ENCODE measurements at places on chromosomes 6 and 20. TPM values are rescaled to one million over a fixed set of nuclear protein-coding genes. Genes with fewer than 3 reads are reported as not detected.
A peak's percentile ranks its signal among the peaks of the same experiment; 100 is the strongest.

SIRPB1 gene
- 0.63 TPM for polyA plus RNA-seq

GRCh38 chr6:136102991-136103688 is 147.0 kb downstream of the MTFR2 start:
- no peak for DNase-seq

DNA sequence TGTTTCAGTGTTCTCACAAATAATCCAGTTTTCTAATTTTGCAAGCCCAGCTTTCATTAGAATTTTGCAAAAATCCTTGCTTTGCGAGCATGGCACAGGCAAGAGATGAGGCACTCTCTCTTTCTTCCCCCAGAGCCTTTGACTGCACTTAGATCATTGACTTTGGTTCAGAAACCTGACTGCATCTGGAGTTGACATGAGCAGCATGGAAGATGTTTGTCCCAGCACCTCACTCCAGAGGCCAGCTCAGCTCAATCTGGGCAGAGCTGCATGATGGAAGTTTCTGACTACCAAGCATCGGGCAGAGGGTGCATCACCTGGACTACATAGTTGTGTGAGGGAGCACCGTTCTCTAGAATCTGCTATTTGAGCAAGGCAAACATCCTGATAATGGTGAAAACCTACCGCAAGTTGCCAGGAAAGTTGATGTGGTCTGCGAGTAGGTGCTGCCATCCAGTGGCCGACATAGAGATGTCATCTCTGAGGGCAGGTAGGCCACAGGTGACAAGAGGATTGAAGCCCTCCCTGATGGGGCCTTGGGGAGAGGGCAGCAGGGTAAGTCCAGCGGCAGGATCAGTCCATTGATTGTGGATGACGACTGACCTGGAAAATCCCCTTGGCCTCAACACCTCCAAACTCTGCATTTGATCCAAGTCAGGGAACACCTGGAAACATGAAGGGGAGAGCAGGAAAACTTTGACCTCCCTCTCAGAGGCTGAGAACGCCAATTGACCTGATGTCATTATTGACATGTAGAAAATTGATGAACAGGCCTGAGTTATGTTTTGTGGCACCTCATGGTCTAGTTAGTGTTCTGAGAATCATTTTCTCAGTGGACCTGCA is 3.8 kb upstream of the LPA start:
- no peak for DNase-seq

- no peak for DNase-seq
These were observed 441.5 kb downstream of the HTR1B start for GRCh38 chr6:77021778-77022177.

- DNase-seq: no peak
These were observed 242.3 kb downstream of the TBX18 start for GRCh38 chr6:84522135-84522549.

GRCh38 chr20:56595746-56596475 is 33.2 kb upstream of the TFAP2C start:
- DNase-seq: no peak

GRCh38 chr6:6834356-6835222 is 246.1 kb downstream of the LY86 start:
- DNase-seq: no peak

GRCh38 chr6:18752278-18753068 is 365.3 kb downstream of the RNF144B start:
- DNase-seq: no peak

- DNase-seq: no peak
These were observed 51.9 kb downstream of the TRAM2 start for GRCh38 chr6:52524918-52525317.

PRSS16 gene
- 0.36 TPM for polyA plus RNA-seq

C6orf163 gene
- 1.6 TPM for polyA plus RNA-seq

DNA sequence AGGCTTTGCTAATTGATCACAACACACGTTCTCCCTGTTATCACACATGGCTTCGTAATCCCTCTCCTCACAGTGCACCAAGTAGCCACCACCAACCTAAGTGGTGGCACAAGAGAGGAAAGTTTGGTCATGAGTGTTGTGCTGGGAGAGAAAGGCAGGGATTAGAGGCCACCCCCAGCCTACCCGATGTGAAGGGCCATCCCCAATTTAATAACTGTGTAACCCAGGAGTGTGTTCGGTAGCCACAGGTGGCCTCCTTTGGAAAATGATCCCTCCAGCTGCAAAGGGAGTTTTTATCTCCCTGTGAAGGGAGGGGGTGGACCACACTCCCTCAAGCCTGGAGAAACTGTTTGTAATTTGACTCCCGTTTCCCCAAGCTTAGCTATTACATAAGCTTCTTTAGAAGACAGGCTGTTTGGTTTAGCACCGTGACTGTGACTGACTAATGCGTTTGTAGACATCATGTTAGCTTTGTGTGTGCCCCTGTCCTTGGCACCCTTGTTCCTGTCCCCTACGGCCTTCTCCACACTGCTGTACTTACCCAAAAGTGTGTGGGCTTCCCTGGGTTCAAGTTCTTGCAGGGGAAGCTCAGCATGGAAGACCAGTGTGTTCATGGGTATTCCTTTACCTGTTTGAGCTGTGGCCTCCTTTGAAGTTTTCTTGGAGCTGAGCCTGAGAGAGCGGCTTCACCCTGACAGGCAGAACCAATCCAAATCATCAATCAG is 20.6 kb downstream of the PPP1R16B start:
- DNase-seq: no peak

- peak; percentile 81 for DNase-seq
These were observed at the start of gene TPBG for GRCh38 chr6:82363428-82364086. TPBG (plus strand) TSS chr6:82363817; CDS start chr6:82364962, 1,145 bp downstream.

MLIP gene
- polyA plus RNA-seq: 154 TPM

GRCh38 chr6:107534571-107535141 is 44.7 kb downstream of the SOBP start:
- DNase-seq: no peak

- DNase-seq: no peak
These were observed 199.6 kb upstream of the RREB1 start for GRCh38 chr6:6908121-6908520.

GRCh38 chr6:73177221-73177944 is 47.9 kb downstream of the KHDC1L start:
- DNase-seq: no peak

- DNase-seq: peak; percentile 59
These were observed 130.1 kb downstream of the NFATC2 start for GRCh38 chr20:51412333-51412871.

DNA sequence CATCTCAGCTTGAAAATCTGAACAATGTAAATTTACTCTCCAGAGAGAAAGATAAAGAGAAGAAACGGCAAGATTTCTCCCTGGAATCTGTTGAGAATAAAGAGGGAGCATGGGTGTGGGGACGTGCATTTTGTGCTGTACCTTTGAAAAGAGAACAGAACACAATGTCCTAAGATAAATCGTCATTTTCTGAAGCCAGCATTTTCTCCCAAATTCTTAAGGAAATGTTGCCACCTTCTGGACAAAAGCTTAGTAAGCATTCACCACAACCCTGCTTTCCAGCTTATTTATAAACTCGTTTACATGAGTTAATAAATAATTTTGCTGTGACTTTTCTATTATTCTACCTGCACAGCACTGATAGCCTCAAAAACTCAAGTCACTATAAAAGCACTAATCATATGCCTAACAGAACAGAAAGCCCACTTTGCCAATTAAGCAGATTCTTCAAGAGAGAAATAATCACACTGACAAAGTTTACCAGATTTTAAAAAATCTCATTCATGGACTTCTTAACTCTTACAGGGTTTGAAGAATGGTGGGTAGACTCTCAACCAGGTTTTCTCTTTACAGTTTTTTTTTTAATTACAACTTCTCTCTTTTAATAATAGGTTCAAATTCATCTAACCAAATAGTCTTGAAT is 155.8 kb downstream of the MBOAT1 start:
- no peak for DNase-seq

RIPOR2 gene
- polyA plus RNA-seq: 0.59 TPM

DNA sequence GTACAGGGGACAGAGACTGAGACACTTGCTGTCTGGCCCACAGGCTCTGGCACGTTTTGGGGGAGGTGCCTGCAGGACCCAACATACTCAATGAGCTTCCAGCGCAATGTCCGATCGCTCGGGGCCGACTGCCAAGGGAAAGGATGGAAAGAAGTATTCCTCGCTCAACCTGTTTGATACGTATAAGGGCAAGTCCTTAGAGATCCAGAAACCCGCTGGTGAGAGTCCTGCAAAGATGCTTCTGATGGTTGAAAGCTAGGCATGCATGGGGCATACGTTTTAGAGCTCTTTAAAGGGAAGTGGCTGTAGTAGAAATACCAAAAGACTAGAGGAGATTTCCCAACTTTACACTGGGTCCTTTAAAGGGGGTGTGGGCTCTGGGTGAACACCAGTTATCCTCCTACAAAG is 2.2 kb downstream of the PRRC2A start:
- DNase-seq: no peak

- DNase-seq: no peak
These were observed 249.2 kb upstream of the RREB1 start for GRCh38 chr6:6858533-6858982.

GRCh38 chr20:8183526-8183925 is 51.5 kb downstream of the PLCB1 start:
- no peak for DNase-seq

PM20D2 gene
- 4.8 TPM for polyA plus RNA-seq

DNA sequence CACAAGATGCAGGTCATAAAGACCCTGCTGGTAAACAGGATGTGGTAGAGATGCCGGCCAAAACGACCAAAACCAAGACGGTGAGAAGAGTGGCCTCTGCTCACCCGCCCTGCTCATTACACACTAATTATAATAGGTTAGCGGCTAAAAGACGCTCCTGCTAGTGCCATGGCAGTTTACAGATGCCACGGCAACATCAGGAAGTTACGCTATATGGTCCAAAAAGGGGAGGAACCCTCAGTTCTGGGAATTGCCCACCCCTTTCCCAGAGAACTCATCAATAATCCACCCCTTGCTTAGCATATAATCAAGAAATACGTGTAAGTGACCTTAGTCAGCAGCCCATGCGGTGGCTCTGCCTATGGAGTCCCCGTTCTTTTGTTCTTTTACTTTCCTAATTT is 17.6 kb downstream of the BHLHE23 start:
- no peak for DNase-seq

GSTA1 gene
- polyA plus RNA-seq: 0.09 TPM

DNA sequence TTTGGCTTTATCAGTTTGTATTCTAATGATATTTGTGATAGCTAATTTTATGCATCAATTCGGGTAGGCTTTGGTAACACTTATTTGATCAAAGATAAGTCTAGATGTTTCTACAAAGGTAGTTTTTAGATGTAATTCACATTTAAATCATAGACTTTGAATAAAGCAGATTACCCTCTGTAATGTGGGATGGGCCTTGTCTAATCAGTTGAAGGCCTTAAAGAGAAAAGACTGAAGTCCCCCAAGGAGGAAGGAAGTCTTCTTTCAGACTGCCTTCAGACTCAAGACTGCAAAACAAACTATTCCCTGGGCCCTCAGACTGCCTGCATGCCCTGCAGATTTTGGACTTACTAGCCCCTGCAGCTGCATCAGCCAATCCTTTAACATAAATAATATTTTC is 178.5 kb downstream of the TRDN start:
- no peak for DNase-seq

CTSA gene
- 126 TPM for polyA plus RNA-seq

GPR6 gene
- polyA plus RNA-seq: not detected

DNA sequence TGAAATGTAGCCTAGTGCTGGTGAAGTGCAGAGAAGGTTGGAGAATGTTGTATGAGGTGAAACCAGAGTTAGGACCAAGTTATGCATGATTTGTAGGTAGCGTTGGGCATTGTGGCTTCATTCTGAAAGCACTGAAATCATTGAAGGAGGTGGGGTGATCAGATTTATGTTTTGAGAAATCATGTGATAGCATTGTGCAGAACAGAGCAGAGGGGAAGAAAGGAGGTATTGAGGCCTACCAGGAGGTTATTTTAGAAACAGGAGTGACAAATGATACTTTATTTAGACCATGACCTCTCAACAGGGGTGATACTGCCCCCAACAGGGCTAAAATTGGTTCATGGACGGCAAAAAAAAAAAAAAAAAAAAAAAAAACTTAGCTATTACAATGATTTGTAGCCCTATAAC is 15.6 kb upstream of the HMGN3 start:
- DNase-seq: no peak

DNA sequence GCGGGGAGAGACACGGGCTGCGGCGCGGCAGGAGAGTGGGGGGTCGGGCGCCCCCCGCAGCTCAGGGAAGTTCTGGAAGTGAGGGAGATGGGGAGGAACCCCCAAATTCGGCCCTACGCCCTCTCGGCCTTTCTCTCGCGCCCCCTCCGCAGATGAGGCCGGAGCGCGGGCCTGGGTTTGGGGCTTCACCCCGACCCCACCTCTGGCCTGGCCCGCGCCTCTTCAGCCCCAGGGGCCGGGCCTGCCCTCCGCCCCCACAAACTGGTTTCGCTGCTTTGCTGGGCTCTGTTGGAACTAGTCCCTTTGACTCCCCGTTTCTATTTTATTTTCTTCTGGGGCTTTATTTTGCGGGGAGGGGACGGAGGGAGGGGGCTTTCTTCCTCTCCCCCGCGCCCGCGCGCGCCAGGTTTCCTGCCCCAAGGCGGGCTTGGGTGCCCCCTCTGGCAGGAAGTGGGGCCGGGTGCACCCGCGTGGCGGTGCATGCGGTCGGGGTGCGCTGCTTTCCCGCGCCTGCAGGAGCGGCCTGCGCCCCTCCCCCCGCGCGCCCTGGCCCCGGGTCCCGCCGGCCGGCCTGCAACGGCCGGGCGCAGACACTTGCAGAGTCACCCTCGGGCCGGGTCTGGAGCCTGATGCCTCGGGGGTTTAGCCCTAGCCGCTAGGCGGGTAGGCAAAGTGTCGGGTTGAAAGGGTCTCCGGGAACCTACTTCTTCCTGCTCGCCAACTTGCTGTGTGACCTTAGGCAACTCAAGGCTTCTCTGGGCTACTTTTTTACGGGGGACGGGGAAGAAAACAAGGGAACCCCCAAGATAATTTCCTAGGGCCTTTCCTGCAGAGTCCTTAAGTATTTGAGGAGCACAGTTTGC is 1.3 kb downstream of the HMGA1 start:
- peak; percentile 45 for DNase-seq

GRCh38 chr6:166849749-166850183 is 106.6 kb downstream of the RNASET2 start:
- no peak for DNase-seq

- peak; percentile 79 for DNase-seq
These were observed 21.3 kb downstream of the PRKN start for GRCh38 chr6:162706232-162706631.

NKX2-2 gene
- not detected for polyA plus RNA-seq

- peak; percentile 46 for DNase-seq
These were observed 215.3 kb upstream of the LRFN2 start for GRCh38 chr6:40802481-40802880.

GRCh38 chr6:121135425-121135824 is 198.9 kb downstream of the TBC1D32 start:
- no peak for DNase-seq

DNA sequence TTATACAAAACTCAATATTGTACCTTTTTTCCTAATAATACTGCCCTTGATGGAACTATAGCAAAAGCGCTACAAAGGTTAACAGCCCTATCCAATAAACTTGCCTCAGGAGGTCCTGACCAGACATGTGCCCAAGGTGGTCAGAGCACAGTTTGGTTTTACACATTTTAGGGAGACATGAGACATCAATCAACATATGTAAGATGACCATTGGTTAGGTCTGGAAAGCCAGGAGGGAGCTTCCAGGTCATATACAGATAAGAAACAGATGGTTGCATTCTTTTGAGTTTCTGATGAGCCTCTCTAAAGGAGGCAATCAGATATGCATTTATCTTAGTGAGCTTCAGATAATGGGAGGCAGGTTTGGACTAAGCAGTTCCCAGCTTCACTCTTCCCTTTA is 91.6 kb downstream of the PLG start:
- DNase-seq: no peak

GRCh38 chr6:31948753-31949413 is 3.0 kb downstream of the CFB start:
- no peak for DNase-seq

BIRC7 gene
- not detected for polyA plus RNA-seq

GRCh38 chr6:83464381-83465140 is 33.7 kb upstream of the ME1 start:
- no peak for DNase-seq

Data from right cardiac atrium (tissue), 5 donors.